Aorta (tissue), 5 donors: ENCODE measurements at places on chromosomes 4 and X. TPM values are rescaled to one million over a fixed set of nuclear protein-coding genes. Genes with fewer than 3 reads are reported as not detected.

The TRPC3 gene
- 1.3 TPM for total RNA-seq

The CSAG2 gene
- total RNA-seq = not detected

The TFDP3 gene
- not detected for total RNA-seq

The SPANXA1 gene
- total RNA-seq = not detected

DNA sequence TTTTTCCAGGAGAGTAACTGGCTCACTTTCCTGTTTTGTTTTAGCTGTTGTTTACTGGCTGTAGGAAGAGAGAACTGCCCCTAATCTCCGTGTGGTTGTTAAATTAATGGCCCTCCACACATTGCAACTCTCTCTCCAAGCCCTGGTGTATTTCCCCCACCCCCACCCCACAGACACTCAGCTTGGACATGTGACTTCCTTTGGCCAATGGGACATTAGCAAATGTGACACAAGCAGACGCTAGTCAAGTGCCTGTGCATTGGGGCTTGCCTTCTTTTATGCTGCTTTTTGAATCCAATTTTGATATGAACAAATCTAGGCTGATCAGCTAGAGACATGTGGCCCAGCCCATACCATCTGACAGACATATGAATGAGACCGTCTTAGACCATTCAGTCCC lies 59.6 kb upstream of the TAB3 start:
- H3K27me3 ChIP-seq = no peaks in the 10 kb centered on the region
- H3K4me3 ChIP-seq = no peak overlapping the region
- no peaks in the 10 kb centered on the region for H3K4me1 ChIP-seq
- no peak for DNase-seq
- H3K27ac ChIP-seq = no peak overlapping the region

GRCh38 chrX:11913001-11913400 lies 155.0 kb downstream of the MSL3 start:
- no peak for DNase-seq
- H3K36me3 ChIP-seq = no peaks in the 10 kb centered on the region
- H3K4me3 ChIP-seq = no peak overlapping the region

- H3K4me1 ChIP-seq = no peaks in the 10 kb centered on the region
- DNase-seq = no peak
- H3K4me3 ChIP-seq = no peak overlapping the region
- H3K27ac ChIP-seq = no peak overlapping the region
- H3K36me3 ChIP-seq = no peaks in the 10 kb centered on the region
- no peaks in the 10 kb centered on the region for H3K27me3 ChIP-seq
Measured at GRCh38 chr4:95614684-95615205, 66.0 kb upstream of the UNC5C start.

DNA sequence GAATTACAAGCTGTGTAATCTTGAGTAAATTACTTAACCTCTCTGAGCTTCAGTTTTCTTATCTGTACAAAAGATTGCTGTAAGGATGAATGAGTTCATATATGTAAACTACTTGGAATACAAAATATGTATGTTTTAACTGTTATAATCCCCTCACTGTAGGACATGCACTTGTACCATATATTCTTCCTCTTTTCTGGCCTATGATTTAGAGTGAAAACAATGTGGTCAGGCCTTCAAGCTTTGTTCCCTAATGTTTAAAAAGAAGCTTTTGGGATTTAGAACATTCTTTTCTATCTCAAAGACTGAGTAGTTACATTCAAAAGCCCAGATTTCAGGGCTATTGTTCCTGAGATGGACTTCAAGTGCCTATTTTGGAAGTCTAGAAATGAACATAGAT lies 26.7 kb upstream of the GPRIN3 start:
- no peaks in the 10 kb centered on the region for H3K36me3 ChIP-seq
- no peaks in the 10 kb centered on the region for H3K27me3 ChIP-seq
- no peaks in the 10 kb centered on the region for H3K4me1 ChIP-seq
- no peak for DNase-seq
